CD4-positive, alpha-beta T cell treated with Interleukin-6 at 100 ng/mL for 8 hours (primary cell): ENCODE measurements at places on chromosomes 2 and 18.

- no peak for DNase-seq
Observed at GRCh38 chr18:26429535-26430226, 118.7 kb downstream of the KCTD1 start.

GRCh38 chr2:96783388-96783787 lies 22.7 kb downstream of the CNNM4 start:
- DNase-seq, result no peak

DNA sequence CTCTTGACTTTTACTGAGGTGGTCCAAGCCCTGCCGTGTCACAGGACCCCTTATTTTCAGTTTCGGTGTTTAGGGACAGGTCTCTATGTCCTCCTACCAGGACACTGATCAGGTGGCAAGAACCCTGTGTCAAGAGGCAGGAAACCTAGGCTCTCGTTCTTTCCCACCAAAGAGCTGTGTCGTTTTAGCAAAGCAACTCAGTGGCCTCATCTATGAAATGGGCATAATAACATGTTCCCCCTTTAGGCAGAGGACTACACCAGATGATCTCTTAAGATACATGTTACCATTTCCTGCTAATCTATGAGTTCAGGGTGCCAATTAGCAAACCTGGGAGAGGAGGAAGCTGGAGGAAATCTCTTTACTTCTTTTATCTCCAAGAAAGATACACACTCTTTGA lies 1.9 kb downstream of the RAB31 start:
- no peak for DNase-seq

- DNase-seq, result no peak
Observed at GRCh38 chr2:232875256-232876121, 5.4 kb downstream of the SNORC start.

DNA sequence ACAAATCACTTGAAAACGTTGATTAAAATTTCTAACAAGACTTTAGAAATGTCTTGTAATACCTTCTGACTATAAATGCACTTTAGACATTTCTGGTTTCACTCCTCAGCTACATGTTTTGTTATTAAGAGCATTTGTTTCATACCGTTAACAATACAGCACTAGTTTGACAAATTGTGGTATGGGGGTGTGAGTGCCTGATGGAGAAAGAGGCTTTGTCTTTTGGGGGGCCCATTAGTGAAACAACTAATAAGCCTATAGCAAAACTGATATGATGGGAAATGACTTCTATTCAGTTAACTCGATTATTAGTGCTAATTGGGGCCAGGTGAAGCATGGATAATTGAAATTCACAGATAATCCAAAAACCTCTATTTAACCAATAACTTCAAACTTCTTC lies 30.9 kb upstream of the ZNF516 start:
- no peak for DNase-seq
